KBM-7 (cell line): ENCODE measurements at places on chromosomes 13 and 19.

DNA sequence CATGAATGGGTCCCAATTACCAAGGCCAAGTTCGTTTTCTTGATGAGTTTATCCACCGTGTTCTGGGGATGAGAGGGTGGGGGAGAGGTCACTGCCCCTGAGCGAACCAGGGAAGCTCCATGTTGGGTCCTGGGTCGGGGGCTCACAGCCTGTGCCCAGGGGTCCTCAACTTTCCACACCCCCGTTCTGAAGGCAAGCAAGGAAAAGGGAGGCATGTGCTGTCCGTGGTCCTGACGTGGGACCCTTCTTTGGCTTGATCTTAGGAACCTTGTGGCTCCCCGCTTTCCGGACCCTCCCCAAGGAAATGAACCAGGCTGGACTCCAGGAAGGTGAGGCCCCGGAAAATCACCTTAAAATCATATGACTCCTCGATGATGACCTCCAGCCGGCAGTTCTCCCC is 18.2 kb upstream of the MEIS3 start:
- DNase-seq: peak; percentile 27

- DNase-seq: no peak
These were observed 5.0 kb downstream of the ZNF808 start for GRCh38 chr19:52532480-52532879.

DNA sequence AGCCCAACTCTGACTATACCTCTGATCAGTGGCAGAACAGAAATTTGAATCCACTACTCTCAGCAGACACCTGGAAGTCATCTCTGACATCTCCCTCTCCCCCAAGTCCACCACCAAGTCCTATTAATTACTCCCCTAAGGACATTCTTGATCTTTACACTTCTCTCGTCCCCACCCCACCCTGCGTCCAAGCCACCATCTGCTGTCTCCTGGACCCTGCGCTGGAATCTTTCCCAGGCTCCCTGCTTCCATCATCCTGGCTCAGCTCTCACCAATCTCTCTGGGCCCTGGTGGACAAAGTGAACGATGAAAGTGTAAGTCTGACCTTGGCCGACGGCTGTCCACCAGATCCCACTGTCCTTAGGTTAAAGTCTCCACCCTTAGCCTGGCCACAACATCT is 145.6 kb upstream of the GJB6 start:
- no peak for DNase-seq

- DNase-seq: no peak
These were observed 507 bp downstream of the MARCHF2 start for GRCh38 chr19:8413629-8413995.

- DNase-seq: no peak
These were observed 991.6 kb upstream of the SLC10A2 start for GRCh38 chr13:104057861-104058260.

DNA sequence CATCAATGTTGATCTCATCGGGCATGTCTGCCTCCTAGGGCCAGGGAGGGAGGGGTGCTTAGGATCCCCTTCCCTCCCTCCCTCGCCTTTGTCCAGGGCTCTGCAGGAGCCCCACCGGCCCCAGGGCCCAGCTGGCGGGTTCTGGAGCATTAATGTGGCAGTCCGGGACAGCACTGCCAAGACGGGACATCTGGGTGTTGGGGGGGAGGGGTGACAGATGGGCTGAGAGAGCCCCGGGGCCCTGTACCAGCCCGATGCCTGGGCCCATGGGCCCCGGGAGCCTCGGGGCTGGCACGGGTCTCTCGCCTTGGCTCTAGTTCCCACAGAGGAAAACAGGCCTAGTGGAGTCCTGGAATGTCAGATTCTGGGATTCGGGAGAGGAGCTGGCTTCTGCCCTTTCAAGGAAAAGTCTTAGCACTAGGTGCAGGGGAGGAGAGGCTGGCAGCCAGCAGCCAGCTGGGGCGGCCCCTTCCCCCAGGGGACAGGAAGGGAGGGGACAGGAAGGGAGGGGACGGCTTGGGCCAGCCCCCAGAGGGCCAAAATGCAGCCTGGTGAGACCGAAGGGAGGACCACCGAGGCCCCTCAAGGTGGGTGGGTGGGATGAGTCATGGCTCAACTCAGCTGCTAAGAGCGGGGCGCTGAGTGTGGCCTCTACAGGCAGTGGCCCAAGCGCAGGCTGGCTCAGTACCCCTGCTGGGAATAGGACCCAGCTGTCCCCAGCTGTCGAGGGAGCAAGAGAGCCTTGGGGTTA is 3.1 kb downstream of the PPP1R14A start:
- DNase-seq: no peak

GRCh38 chr19:24040621-24041020 is 46.4 kb upstream of the ZNF254 start:
- no peak for DNase-seq

GRCh38 chr13:90713441-90714133 is 633.9 kb upstream of the MIR17HG start:
- no peak for DNase-seq

- no peak for DNase-seq
These were observed 29.9 kb upstream of the FAM124A start for GRCh38 chr13:51192348-51192747.

GRCh38 chr19:14473073-14473977 is 1.8 kb downstream of the PTGER1 start:
- DNase-seq: no peak

- DNase-seq: no peak
These were observed 157.8 kb downstream of the NALCN start for GRCh38 chr13:101258509-101258908.

- DNase-seq: no peak
These were observed 36.5 kb upstream of the SACS start for GRCh38 chr13:23469951-23470421.

GRCh38 chr13:39263033-39263432 is 224.8 kb downstream of the NHLRC3 start:
- peak; percentile 59 for DNase-seq

GRCh38 chr19:14536926-14537692 is 7.7 kb downstream of the TECR start:
- DNase-seq: peak; percentile 71

- DNase-seq: no peak
These were observed at the start of gene JSRP1 for GRCh38 chr19:2255982-2256685. Gene JSRP1, minus strand, starts transcription at chr19:2256417. Its CDS starts 1,103 bp downstream, at chr19:2255314.

- no peak for DNase-seq
These were observed 213.4 kb downstream of the TSHZ3 start for GRCh38 chr19:31135841-31136240.

- DNase-seq: no peak
These were observed 351.7 kb upstream of the TMTC4 start for GRCh38 chr13:101026328-101026727.

DNA sequence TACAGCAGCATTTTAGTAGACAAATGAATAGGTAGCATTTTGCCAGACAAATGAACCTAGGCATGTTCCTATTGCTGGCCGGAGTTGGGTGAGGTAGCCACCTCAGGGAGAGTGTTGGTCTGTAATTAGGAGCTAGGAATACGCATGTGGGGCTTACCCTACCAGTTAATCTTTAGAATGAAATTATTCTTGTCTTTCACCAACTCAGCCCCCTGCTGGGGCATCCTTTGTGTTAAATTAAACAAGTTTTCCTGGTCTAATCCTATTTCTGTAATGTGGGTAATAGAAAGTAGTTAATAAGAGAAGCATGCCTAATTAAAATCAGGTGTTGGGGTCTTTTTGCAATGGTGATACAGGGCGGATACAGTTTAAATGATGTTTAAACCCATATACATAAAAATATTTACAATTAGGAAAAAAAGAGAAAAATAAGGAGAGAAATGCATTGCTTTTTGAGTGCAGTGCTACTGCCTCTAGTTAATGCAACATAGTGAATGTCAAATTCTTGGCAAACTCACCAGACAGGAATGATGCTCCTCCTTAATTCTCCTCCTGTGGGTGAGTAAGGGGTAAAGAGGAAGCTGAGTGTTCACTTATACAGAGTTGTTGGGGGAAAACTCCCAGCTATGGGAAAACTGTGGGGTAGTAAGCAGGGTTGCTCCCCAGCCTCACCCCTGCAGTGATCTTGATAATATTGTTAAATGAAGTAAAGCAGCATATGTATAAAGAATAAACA is 276.4 kb upstream of the EDNRB start:
- DNase-seq: no peak

DNA sequence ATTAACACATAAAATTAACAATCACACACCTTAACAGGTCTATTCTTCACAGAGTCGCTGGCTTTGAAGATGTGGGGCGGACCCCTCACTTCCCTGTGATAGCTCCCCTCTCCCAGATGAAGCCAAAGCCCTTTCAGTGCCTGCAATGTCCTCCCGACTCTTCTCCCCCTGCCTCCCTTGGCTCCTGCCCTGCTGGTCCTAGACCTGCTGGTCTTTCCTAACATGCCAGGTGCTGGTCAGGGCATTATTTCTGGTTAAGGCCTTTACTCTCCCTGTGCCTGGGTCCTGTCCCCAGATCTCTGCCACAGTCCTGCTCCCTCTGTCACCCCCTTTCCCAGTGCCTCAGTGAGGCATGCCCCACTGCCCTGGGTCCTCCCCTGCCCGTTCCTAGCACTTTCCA is 12.2 kb downstream of the ERICH6B start:
- DNase-seq: no peak

GRCh38 chr19:307793-308420 is 16.7 kb upstream of the PLPP2 start:
- DNase-seq: no peak

- DNase-seq: no peak
These were observed 13.6 kb downstream of the CSNK1A1L start for GRCh38 chr13:37091835-37092234.

- no peak for DNase-seq
These were observed 87.8 kb upstream of the KLF5 start for GRCh38 chr13:72970956-72971355.

- no peak for DNase-seq
These were observed 6.0 kb upstream of the ZNF765 start for GRCh38 chr19:53388904-53389303.

- peak; percentile 97 for DNase-seq
These were observed 24.7 kb upstream of the ADGRE1 start for GRCh38 chr19:6862673-6863078.

DNA sequence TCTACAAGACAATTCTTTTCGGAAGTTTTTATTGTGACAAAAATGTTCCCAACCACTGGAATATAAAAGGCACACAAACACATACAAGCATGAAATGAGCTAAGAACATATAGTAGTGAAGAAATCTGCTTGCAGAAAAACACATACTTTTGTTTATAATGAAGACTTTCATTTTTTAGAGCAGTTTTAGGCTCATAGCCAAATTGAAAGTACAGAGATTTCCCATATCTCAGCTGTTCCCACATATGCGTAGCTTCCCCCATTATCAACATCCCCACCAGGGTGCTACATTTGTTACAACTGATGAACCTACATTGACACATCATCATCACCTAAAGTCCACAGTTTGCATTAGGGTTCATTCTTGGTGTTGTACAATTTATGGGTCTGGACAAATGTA is 249.4 kb downstream of the KCTD12 start:
- no peak for DNase-seq

- DNase-seq: no peak
These were observed 20.7 kb upstream of the CEACAM6 start for GRCh38 chr19:41734585-41734984.

GRCh38 chr19:1360818-1361461 is 22.8 kb upstream of the NDUFS7 start:
- peak; percentile 87 for DNase-seq

DNA sequence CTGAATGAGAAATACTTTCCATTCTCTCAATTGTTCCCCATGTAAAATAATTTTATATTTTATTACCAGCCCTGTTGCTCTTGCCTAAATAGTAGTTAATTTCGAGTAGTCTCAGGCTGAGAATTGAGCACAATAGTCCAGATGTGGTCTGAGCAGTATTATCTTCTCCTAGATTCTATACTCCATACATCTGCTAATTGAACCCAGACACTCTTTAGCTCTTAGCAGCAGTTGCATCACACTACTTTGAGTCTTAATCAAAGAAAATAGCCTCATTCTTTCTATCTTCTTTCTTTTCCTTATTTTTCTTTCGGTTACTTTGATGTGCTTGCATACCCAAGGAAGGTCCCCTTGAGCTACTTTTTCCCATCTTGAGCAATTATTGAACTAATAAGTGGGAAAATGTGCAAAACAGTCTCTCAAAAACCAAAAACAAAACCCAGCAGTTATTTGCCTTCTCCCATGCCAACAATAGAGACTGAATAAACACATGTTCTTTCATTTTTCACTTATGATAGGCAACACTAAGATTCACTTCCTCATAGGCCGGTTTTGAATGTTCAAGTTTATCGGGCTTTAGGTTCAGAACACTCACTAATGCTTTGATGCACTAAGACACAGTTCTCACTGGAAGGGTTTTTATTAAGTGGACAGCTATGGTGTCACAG is 204.5 kb downstream of the POU4F1 start:
- no peak for DNase-seq
